ENCODE measurements at places on chromosomes 1 and 21.

DNA sequence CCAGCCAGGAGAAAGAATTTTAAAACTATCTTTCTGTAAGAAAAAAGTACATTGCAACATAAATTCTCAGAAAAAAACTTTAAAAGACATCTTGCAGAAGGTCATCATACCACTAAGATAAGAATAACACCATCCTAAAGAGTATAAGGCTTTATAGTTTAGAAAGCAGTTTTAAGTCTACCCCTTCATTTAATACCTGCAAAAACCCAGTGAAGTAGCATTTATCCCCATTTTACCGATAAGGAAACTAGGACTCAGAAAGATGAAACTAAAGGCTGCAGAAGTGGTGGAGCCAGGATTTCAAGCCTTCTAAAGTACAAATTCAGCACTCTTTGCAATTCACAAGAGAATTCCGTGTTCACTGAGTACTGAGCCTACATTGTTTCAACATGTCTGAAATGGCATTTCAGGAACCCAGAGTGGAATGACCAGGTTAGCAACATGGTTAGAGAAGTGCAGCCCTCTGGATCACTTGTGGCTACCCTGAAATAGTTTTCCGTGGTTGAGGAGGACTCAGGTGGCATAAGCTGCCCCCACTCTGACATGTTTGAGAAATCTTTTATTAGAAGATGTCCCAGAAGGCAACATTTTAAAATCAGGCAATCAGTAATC is 6.7 kb downstream of the MYCL start:
- DNase-seq: no peak

DNA sequence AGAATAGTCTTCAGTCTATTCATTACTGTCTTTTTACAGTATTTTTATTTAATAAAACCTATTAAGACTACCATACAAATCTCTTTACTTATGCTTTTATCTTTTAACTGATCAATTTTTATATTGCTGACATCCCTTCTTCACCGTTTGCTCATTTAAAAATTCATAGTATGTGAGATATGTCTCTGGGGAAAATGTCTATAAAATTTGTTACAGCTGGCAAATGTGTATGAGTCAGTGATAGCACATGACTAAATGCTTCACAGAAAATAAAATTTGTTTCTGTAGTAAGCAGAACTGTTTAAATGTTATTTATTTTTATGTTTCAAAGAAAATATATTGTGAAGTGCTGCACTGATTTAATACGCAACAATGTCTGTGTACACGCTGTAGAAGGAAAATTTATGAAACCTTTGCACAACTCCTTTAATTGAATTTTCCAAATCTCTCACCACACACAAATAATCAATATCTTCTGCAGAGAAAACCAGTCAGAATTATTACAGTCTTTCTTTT is 74.2 kb downstream of the ITGB3BP start:
- DNase-seq: no peak

DNA sequence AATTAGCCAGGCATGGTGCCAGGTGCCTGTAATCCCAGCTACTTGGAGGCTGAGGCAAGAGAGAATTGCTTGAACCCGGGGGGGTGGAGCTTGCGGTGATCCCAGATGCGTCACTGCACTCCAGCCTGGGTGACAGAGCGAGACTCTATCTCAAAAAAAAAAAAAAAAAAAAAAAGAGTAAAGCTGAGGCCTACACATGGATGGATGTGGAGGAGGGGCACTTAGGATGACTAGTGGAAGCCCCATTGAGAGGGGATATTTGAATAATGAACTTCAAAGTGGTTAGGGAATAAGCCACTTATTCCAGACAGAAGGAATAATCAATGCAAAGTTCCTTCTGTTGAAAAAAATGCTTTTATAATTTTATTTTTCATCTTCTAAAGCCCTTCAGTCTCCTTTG is 51.4 kb downstream of the PTBP2 start:
- DNase-seq: no peak

DNA sequence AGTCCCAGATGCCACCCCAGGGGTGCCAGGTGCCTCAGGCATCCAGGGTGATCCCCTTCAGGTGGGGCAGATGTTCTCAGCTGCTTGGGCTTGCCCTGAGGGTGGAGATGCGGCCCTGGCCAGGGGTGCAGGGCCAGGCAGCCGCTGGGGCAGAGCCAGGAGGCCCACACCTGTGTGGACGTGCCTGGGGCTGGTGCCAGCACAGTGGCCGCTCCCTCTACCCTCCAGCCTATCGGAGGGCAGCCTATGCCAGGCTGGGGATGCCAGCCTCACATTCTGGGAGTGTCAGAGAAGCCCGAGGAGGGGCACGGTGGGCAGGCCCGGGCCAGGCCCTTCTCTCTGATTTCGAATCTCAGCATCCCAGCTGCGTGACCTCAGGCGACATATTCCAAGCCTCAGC is 96.5 kb upstream of the WNT4 start:
- DNase-seq: no peak

- DNase-seq: no peak
Observed at GRCh38 chr1:74731399-74732052, 1.3 kb downstream of the CRYZ start.

- DNase-seq: no peak
Observed at GRCh38 chr21:43300496-43301408, 126.2 kb downstream of the SIK1 start.

DNA sequence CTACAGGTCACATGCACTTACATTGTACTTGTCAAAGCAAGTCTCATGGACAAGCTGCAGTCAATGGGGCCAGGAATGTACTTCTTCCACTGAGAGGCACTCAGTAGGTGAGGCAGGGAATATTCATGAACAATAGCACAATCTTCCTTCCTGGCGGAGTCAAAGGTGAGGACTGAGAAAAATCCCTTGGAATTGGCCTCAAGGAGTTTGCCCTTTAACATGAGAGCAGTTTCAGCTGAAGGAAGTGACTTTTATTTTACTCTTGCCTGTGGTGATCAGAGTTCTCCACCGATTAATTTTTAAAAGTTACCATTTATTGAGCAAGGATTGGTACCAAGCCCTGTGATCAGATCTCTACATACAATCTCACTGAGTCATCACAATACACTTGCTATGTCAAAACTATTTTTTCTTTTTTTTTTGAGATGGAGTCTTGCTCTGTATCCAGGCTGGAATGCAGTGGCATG is 11.2 kb upstream of the AK2 start:
- DNase-seq: no peak

- DNase-seq: no peak
Observed at GRCh38 chr1:116961606-116962005, 40.0 kb upstream of the CD101 start.

DNA sequence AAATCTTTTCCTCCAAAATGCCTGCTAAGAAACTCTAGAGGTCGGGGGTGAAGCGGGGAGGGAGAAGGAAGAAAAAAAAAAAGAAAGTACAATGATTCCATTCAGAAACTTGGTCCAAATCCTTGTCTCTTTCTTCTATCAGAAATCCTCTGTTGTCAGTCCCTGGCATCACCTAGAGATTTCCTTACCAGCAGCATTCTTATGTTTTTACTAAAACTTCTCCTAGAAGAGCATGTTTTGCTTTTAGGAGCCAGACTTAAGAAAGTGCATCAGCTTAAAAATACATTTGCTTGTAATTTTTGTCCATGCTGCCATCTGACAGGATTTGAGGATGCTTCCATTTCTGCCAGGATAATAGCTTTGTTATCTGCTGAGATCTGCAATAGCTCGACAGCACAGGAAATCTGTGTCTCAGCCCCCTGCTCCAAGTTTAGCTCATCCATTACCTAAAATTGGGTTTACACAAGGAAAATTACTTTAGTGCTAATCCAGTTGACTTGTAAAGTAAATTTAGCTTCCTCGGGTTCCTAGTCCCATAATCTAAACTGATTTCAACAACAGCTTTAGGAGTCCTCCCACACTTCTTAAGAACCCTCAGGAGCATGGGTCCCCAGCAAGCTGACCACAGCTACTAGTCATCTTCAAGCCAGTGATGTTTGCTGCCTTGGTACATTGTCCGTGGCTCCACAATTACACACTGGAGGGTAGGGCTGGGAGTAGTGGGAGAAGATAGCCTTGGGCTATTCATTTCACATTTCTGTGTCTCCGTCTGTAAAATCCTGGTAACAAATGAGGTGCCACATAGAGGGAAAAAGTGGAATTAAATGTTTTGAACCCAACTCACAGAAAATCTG is 92.3 kb upstream of the UBE2U start:
- DNase-seq: no peak

GRCh38 chr21:36692835-36693488 is 6.0 kb upstream of the SIM2 start:
- DNase-seq: no peak

DNA sequence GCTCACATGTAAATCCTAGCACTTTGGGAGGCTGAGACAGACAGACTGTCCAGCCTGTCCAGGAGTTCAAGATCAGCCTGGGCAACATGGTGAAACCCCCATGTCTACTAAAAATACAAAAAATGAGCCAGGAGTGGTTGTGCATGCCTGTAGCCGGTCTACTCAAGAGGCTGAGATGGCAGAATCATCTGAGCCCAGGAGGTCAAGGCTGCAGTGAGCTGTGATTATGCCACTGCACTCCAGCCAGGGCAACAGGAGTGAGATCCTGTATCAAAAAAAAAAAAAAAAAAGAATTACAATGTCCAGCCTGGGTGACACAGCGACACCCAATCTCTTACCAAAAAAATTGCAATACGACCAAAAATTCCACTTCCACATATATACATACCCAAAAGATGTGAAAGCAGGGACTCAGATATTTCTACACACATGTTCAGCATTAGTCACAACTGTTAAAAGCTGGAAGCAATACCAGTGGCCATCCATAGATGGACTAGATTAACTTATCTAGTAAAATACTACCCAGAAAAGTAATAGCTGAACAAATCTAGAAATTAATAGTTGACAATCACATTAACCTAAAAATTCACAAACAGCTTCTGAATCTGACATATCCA is 49.2 kb downstream of the ASH1L start:
- DNase-seq: no peak

DNA sequence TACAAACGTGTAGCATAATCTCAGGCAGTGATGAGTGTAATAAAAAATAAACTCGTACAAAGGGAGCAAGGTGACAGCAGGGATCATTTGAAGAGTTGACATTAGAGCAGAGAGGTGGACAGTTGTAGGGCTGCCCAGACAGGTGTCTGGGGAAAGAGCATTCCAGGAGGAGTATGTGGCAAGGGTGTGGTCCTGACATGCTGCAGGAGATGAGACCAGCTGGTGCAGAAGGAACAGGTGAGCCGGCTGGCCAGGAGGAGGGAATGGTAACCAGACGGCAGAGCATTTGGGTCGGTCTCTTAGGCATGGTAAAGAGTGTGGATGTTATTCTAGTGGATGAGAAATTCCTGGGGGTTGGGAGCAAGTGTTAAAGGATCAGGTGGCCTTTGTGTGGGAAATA is 306.3 kb downstream of the LMX1A start:
- DNase-seq: no peak

- DNase-seq: no peak
Observed at GRCh38 chr1:51799372-51799771, 79.2 kb downstream of the NRDC start.

Measured in CD4-positive, alpha-beta T cell treated with Interferon gamma for 1 hour (primary cell).